Brain (organoid and tissue), 16 donors: ENCODE measurements at places on chromosomes 12 and 14.

GRCh38 chr12:7966563-7966962 lies 30.6 kb upstream of the SLC2A3 start:
- no peak for DNase-seq

DNA sequence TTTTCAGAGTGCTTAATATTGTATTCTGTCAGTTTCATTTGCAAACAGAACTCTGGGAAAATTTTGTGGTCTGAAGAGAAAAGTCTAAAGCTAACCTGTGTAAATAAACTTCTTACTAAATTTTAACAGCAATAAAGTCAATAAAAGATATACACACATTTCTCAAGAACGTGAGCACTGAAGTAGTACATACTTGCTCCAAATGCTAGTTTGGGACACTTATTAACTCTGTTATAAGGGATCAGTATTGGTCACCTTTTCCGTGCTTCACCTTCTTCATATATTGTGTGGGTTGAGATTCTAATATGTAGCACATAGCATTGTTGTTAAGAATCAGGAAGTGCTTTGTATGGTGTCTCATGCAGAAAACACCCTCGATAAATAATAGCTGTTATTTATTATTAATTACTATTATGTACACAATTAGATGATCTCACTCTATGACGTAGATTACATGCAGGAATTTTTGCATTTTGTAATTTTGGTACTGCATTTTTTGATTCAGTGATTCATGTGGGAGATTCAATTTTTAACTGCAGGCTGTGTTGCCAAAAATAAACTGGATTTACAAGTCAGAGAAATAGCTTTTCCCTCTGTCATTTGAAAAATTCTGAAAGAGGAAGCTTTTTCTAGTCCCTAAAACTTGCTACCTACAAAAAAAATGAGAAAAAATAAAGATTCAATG lies 300.9 kb downstream of the ACSS3 start:
- DNase-seq, result no peak

- DNase-seq, result no peak
Measured at GRCh38 chr12:111330800-111331752, 37.8 kb downstream of the PHETA1 start.

- DNase-seq, result peak; percentile 71
Measured at GRCh38 chr12:101570047-101570446, 24.7 kb upstream of the MYBPC1 start.

DNA sequence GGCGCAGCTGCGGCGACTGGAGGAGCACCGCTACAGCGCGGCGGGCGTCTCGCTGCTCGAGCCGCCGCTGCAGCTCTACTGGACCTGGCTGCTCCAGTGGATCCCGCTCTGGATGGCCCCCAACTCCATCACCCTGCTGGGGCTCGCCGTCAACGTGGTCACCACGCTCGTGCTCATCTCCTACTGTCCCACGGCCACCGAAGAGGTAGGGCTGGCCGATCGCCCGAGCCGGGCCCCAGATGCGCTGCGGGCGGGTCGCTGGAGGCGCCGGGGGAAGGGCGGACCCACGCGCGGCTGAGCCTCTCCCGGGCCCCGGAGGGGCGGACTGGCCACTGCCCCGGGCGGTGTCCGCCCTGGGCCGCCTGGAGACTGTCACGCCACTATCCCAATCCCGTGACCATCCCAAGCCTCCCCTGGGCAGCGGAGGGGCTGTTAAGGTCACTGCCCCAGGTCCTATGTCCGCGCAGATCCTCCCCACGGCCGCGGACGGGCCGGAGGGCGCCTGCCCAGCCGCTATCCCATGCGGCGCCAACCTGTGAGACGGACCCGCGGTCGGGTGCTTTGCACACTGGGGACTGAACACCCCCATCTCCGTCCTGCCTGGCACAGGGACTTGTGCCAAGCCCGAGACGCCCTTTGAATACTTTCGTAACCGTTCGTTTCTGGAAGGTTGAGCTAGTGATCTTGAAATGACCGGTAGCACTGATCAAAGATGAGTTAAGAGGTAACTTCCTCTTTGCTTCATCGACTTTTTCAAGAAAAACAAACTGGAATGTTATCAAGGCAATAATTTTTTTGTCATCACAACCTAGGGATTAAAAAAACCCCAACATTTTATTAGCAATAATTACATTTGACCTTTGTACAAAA lies 725 bp downstream of the CHPT1 start:
- peak; percentile 45 for DNase-seq

DNA sequence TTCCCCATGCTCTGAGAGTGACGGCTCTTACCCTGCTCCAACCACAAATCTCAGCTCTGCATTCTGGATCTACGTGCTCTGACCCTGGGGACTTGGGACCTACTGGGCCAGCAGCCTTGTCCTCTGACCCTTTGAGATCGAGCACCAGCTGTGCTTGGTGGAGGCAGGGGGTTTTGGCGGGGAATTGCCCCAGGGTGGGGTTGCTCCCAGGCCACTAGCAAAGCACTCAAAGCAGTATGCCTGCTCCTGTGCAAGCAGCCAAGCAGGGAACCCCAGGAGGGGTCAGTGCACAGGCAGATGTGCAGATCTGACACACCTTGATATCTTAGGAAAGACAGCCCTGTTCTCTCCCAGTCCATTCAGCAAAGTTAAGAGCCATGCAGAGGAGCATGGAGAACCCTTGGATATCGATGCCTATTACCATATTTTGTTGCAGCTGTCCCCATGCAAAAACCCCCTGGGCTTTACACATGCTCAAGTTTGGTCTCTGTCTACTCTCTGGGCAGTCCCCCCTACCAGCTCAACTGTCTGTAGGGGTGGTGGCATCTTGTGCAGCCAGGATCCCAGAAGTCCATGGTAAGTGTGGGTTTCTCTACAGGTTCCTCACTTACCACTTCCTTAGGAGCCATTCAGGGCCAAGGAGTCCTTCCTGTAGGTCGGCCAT lies 319.0 kb downstream of the TMTC2 start:
- DNase-seq, result no peak

GRCh38 chr12:2864198-2864597 lies 7.4 kb upstream of the TEX52 start:
- DNase-seq, result no peak

- no peak for DNase-seq
Measured at GRCh38 chr12:96143392-96143791, 50.8 kb upstream of the ELK3 start.

GRCh38 chr14:85634205-85634604 lies 104.3 kb downstream of the FLRT2 start:
- DNase-seq, result no peak

DNA sequence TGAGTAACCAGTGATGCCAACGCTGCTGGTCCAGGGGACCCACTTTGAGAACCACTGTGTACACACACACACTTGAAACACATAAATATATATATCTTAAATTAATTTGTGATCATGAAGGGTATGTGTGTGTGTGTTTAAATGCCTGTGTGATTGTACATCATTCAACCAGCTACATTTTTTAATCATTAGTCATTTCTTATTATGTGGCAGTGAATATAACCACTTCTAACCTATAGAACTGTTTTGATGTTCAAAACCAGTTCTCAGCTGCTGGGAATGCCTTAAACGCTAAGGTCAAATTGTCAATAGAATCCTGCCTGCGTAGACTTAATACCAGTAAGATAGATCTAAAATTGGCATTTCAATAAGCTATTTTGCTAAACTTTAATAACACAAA lies 330.0 kb downstream of the SYT1 start:
- DNase-seq, result no peak

DNA sequence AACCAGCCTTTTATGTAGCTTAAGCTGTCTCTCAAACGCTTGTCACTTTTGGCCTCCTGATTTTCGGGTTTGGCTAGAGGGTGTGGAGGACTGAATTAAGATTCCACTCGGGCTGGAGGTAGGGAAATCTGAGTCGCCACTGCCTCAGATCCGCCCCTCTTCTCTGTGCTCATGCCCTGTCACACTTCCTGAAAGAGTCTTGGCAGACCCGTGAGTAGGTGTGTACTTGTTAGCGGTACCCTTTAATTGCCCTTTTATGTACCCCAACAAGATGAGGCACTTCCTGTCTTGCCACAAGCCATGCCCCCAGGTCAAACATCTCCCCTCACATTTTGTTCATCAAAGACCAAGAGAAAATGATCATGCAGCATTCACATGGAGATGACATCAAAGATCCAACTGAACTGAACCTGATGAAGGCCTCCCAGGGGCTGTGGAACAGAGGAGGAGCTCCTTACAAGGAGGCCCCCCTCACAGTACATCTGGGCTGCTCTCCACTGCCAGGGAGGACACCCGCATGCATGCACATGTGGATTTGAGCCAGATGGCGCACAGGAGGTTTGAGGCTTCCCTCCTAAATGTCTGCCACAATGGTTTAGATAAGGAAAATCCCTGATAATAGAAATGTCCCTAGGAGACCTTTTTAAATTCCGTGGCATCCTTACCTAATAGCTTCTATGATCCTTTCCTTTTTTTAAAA lies 86.5 kb upstream of the CDKN3 start:
- no peak for DNase-seq

GRCh38 chr14:30915596-30915995 lies 41.2 kb downstream of the COCH start:
- DNase-seq, result no peak

- DNase-seq, result peak; percentile 1
Measured at GRCh38 chr14:48107646-48108045, 432.2 kb upstream of the MDGA2 start.

GRCh38 chr14:68771631-68772030 lies 21.2 kb downstream of the ZFP36L1 start:
- no peak for DNase-seq

DNA sequence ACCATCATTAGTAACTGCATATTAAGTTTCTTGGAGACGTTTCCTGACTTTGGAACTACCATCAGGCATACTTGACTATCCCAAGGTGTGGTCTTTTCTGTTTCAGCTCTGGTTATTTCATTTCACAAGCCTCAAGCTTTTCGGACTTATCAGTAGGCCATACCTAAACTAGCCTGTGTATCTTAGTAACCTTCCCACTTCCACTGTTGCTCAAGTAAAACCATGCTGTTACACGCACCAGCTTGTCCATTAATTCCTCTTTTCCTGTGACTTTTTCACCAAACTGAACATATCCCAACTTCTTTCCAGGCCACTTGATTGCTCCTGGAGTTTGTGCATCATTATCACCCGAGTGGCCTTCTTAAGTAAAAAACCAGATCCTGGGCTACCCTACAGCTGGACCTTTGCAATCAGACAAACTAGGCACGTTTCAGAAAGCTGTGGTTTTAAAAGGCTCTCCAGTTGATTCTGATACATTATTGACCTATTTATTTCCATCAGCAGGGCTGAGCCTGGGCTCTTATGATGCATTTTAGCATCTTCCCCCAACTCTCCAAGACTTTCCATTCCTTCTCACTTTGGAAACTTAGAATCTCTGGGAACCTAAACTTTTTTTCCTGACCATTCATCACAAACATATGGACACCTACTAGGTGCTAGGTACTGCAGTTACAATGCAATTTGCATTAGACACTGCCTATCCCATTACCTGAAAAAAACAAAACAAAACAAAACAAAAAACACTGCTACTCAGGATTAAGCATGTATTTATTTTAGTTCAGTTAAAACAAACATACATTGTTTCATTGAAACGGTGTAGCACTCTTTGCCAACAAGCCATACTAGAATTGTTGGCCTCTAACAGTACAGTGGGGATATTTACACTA lies 14.9 kb downstream of the SLC38A2 start:
- no peak for DNase-seq

DNA sequence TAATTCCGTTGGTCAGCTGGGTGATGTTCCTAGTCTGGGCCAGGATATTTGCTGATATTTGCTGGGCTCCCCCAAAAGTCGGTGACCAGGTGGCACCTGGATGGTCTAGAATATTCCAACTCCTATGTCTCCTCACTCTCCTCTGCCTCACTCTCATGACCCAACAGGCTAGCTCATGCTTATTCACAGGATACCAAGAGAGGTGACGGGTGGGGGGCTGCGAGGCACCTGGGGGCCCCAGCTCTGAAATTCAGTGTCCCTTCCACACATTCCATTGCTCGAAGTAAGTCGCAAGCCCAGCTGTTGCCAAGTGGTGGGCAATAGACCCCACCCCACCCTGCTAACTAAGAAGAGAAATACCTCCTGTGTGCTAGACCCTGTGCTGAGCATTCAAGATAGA lies 67.7 kb downstream of the C14orf132 start:
- no peak for DNase-seq

DNA sequence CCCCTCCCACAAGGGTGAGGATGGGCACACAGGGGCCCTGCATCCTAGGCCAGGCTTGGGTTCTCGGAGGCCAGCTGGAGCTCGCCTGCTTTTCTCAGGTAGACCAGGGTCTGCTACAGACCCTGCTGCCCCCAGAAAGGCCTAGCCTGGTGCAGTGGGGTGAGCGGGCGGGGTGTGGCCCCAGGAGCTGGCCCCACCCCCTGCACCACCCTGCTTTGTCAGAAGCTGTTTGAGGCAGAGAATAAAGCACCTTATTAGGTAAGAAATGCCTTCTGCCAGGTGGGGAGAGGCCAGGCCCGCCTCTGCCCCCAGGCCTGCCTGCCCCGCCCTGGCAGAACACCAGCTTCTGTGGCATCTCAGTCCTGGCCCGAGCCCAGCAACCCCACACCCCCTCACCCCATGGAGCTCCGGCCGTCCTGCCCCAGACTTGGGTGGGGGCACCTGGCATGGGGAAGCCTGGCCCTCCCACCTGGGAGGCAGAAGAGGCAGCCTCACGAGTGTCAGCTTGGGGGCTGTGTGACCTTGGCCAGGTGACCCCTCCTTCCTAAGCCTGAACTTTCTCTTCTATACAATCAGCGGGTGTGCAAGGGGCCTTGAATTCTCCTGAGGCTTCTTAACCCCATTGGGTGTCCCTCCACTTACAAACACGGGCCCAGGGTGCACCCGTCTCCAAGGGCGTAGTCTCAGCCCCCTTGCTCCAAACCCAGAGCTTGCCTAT lies 43.2 kb downstream of the KRT80 start:
- DNase-seq, result no peak

DNA sequence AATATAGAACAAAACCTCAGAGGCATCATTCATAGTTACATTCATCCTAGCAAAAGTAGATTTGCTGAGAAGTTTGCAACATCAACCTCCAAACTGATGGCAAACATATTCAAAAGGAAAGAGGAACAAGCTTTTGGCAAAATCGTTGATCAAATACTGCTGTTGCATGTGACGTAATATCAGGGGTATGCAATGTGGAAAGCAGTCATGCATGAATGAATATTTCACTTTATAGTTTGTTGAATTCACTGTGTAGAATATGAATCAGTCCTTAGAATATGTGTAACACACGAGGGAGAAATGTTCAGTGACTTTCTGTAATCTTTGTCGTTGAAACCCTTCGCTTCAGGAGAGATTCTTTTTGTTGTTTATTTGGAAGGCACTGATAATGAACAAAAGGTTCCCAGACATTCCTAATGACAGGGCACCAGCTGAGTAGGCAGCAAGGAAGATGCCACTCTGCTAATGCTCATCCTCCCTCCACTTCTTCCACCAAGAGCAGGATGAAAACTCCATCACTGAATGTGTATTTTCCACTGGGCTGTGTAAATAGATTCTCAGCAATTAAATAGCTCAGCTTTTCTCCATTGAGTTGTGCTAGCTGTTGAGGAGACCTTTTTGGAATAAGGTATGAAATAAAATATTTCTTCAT lies 126.1 kb downstream of the PELI2 start:
- no peak for DNase-seq

- no peak for DNase-seq
Measured at GRCh38 chr14:50937325-50937724, 7.0 kb downstream of the PYGL start.
